ENCODE measurements at places on chromosomes 2 and 18.

GRCh38 chr18:8380926-8381325 lies 228.3 kb upstream of the RAB12 start:
- DNase-seq = no peak

GRCh38 chr2:46679761-46680160 lies 200.4 kb downstream of the TMEM247 start:
- no peak for DNase-seq

- DNase-seq = no peak
These were observed 107.1 kb upstream of the ST3GAL5 start for GRCh38 chr2:85995648-85996529.

DNA sequence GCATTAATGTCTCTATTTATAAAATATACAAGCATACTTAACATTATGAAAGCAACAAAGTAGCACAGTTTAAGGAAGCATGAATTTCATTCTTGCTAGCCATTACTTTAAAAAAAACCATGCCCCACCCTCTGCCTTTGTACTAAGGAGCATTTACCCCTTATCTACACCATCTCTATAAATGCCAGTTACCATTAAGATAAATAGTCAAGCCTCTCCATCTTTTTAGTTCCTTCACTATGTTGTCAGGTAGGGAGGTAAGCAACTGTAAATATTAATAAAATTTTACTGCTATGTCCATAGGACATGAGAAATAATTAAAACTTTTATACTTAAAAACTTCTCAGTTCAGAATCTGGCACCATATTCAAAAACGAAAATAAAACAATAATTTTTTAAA lies 42.1 kb downstream of the ROCK1 start:
- no peak for DNase-seq

Data from H7 (cell line).